ENCODE measurements at places on chromosomes 6 and 20. TPM values are rescaled to one million over a fixed set of nuclear protein-coding genes. Genes with fewer than 3 reads are reported as not detected.

Gene SPTLC3
- 48.1 TPM for total RNA-seq

Gene EYA2
- total RNA-seq, result 1.8 TPM

Gene CDH26
- 0.32 TPM for total RNA-seq

Gene CRISP3
- not detected for total RNA-seq

Gene DLK2
- not detected for total RNA-seq

Gene SUPT3H
- 5.7 TPM for total RNA-seq

Gene GPR6
- not detected for total RNA-seq

Gene ACSS1
- total RNA-seq, result 4.5 TPM

Gene PREP
- total RNA-seq, result 27.6 TPM

Gene COL11A2
- total RNA-seq, result 0.65 TPM

Gene NEURL2
- total RNA-seq, result 2.7 TPM

Gene WFDC5
- not detected for total RNA-seq

Gene DSP
- 1.3 TPM for total RNA-seq

Gene PDYN
- not detected for total RNA-seq

Gene SEC23B
- 39.7 TPM for total RNA-seq

Gene C2
- total RNA-seq, result 19.1 TPM

Gene SALL4
- 0.26 TPM for total RNA-seq

Gene SOX4
- total RNA-seq, result 39.6 TPM

Gene GPR63
- total RNA-seq, result 0.11 TPM

Gene MOXD1
- total RNA-seq, result 19.5 TPM

Gene MYLK4
- total RNA-seq, result 0.97 TPM

Gene NKX2-4
- not detected for total RNA-seq

Gene HCRTR2
- total RNA-seq, result not detected

Gene TRIM40
- not detected for total RNA-seq

Gene FAM209B
- 0.52 TPM for total RNA-seq

Gene TFAP2A
- 0.39 TPM for total RNA-seq

Gene PPDPF
- total RNA-seq, result 116 TPM

Gene CLPSL1
- not detected for total RNA-seq

Gene NCOA3
- total RNA-seq, result 35.7 TPM

Gene HLA-DQA1
- not detected for total RNA-seq

Gene GPX5
- total RNA-seq, result not detected

Gene ID4
- 49.3 TPM for total RNA-seq

Gene VSTM2L
- total RNA-seq, result 1.4 TPM

Gene PGBD1
- 6.4 TPM for total RNA-seq

Gene TLDC2
- 0.65 TPM for total RNA-seq

Gene LY6G6D
- not detected for total RNA-seq

Gene TRIM15
- total RNA-seq, result not detected

Gene NNAT
- 0.13 TPM for total RNA-seq

Gene ZNF318
- total RNA-seq, result 14.9 TPM

Gene FAM83D
- 12.8 TPM for total RNA-seq

Gene GSTA2
- total RNA-seq, result not detected

Gene PAK5
- not detected for total RNA-seq

Gene PTGIS
- 42.8 TPM for total RNA-seq

Measured in articular chondrocyte of knee joint (primary cell).